ENCODE measurements at places on chromosomes 1 and 21.

DNA sequence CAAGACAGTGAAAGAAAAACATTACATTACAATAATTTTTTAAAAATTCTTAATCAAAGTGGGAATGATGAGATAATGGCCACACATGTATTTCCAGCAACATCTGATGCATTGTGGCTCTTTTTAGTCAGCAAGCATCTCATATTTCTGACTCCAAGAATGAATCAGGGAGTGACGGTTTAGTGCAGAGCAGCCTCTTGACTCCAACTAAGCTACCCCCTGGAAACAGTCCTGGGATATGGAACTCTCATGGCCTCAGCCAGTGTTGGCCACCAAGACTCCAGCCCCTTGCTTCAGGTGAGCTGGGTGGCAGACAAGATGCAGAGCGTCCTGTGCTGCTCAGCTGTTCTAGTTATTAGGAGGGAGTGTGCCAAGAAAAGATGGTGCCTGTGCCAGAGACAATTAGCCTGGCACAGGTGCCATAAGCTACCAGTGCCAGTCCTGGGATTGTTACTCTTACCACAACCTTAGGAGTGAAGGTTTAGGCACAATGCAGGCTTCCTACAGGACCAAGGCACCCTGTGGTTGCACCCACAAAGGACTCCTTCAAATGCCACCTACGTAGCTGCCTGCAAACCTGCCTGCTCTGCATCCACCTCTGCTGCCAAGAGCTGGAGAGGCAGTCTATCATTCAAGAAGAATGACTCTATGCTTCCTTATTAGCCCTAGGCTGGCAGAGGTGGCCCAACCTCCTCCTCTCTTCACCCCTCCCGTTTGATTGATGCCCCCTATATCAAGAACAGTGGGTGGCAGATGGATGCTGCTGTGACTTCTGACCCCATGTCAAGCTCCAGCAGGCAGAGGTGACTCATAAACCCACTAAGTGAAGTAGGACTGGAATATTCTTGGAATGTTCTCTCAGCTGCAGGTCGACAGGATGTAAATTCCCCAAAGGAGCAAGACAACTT is 6.0 kb upstream of the SEC16B start:
- no peak for DNase-seq

DNA sequence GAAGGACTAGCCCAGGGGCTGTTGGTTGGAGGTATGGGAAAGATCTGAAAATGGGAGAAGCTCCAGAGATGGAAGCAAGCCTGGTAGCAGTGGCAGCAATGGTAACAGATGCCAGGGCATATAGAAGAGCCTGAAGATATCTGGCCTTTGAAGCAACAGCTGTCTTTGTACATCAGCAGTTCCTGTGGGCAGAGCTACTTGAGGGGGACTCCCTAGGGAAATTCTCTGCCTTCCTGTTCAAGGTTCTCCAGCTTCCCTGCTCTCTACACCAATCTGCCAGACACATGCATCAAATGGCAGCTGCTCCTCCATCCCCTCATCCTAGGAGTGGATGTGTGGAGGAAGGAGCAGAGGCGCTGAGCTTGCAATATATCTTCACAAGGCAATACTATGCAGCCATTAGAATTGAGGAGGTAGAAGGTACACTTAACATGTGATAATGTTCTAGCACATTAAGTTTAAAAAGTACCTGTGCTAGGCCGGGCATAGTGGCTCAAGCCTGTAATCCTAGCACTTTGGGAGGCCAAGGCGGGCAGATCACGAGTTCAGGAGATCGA is 2.2 kb downstream of the TMEM35B start:
- DNase-seq, result no peak

GRCh38 chr1:156194300-156194652 is 372 bp downstream of the SLC25A44 start:
- no peak for DNase-seq

DNA sequence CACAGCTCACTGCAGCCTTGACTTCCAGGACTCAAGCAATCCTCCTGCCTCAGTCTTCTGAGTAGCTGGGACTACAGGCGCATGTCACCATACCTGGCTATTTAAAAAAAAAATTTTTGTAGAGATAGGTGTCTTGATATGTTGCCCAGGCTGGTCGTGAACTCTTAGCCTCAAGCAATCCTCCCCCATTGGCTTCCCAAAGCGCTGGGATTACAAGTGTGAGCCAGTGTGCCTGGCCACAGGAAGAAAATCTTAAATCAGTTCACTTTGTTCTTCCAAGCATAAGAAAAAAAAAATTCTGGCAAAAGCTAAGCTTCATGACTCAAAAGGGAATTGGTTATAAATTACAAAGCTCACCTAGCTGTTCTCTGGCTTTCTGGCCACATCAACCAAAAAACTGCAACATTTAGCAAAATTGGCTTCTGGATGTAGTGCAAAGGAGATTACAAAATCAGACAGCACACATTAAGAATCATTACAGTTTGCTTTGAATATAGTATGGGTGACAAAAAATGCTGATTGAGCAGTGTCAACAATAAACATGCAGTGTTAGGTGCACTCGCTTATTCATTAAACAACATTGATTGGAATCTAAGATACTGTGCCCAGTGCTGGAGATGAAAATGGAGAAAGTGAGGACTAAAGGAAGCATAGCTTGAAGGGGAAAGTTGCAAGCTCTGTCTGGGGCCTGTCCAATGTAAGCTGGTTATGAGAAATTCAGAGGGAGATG is 76.7 kb downstream of the KCTD3 start:
- no peak for DNase-seq

- no peak for DNase-seq
Measured at GRCh38 chr1:110436635-110437034, 14.3 kb upstream of the PROK1 start.

DNA sequence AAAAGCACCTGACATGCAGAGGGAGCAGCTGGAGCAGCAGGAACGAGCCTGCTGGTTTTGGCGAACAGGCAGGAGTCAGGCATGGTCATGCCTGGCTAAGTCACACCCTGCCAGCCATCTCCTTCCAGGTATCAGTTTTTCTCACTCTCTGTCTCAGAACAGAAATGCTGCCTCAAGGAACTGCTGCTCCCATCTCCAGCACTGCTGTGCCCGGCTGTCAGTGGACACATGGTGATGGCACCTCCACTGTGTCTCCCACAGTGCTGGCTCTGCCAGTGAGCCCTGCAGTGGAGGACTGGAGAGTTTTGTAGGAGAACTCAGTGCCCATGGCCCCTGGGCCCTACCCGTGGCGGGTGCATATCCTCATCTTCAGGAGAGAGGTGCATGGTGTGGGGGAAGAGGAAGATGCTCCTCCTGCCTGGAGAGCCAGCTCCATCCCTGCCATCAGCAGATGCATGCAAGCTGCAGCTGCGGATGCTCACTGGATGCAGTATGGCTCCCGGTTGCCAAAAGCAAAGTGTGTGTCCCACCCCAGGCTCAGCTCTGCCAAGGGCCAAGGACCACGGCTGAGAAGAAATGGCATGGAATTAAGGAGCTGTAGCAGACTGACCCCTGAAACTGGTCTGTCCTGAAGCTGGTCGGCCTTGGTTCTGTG is 114.7 kb downstream of the GRIK3 start:
- no peak for DNase-seq

DNA sequence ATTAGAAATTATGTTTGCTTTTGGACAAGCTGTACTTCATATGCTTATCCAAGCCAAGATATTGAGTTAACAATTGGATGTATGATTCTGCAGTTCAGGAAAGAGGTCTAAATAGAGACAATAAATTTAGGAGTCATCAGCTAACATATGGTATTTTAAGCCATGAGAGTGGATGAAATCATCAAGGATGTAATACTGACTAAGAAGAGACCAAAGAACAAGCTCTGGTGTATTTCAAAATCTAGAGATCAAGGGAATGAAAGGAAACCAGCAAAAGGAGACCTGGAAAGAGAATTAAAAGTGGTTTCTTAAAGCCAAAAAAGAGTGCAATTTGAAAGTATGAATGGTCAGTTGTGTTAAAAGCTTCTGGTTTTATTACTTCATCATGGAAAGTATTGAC is 183.6 kb upstream of the BEND5 start:
- DNase-seq, result no peak

GRCh38 chr1:921011-921837 is 2.5 kb upstream of the SAMD11 start:
- no peak for DNase-seq

GRCh38 chr1:88698764-88699163 is 14.7 kb downstream of the PKN2 start:
- no peak for DNase-seq

GRCh38 chr1:115364046-115364779 is 26.2 kb upstream of the NGF start:
- no peak for DNase-seq

DNA sequence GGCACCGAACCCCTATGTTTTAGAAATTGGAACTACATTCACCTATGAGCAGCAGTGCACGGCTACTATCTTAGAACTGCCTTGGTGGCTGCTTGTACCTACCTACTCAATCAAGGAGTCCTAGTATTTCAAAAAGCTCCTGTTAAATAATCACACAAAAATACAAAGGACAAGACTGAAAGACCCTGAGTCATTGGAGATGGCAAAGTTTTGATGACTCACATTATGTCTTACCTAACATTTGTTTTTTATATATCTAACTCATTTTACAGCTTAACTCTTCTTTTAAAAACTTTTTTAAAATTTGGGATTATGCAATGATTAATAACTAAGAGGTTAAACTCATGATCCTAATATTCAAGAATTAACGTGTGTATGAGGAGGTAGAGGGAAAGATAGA is 1206.0 kb upstream of the TMPRSS15 start:
- no peak for DNase-seq

DNA sequence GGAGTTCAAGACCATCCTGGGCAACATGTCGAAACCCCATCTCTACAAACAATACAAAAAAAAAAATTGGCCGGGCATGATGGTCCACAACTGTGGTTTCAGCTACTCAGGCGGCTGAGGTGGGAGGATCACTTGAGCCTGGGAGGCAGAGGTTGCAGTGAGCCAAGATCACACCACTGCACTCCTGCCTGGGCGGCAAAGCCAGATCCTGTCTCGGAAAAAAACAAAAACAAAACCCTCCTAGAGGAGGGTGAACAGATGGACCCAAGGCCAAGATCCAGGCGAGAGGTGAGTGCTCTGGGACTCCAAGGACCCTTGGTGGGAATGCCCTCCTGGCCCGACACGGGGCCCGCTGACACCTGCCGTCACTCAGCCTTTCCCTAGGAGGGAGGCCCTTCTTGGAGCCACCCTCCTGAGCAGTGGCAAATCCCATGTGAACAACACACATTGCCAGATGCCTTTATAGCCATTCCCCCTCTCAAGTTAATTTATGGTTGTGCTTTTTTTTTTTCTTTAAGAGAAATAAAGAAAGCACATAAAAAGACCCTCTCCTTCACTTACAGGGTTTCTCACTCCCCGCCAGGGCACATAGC is 380 bp downstream of the TFF2 start:
- no peak for DNase-seq

GRCh38 chr1:85818371-85818770 is 110.1 kb upstream of the ZNHIT6 start:
- no peak for DNase-seq

GRCh38 chr1:161182214-161182613 is 4.9 kb upstream of the B4GALT3 start:
- DNase-seq, result no peak

DNA sequence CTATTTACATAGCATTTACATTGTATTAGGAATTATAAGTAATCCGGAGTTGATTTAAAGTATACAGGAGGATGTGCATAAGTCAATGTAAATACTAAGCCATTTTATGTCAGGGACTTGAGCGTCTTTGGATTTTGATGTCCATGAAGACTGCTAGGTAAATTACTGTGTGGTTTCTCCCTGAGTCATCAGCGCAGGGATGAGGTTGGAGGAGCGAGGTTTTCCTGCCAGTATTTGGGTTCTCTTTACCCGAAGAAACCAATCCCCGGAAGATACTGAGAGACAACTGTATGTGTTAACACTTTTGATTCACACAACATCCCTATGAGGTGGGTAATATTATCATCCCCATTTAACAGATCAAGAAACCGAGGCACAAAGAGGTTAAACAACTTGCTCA is 29.3 kb downstream of the BATF3 start:
- DNase-seq, result no peak

DNA sequence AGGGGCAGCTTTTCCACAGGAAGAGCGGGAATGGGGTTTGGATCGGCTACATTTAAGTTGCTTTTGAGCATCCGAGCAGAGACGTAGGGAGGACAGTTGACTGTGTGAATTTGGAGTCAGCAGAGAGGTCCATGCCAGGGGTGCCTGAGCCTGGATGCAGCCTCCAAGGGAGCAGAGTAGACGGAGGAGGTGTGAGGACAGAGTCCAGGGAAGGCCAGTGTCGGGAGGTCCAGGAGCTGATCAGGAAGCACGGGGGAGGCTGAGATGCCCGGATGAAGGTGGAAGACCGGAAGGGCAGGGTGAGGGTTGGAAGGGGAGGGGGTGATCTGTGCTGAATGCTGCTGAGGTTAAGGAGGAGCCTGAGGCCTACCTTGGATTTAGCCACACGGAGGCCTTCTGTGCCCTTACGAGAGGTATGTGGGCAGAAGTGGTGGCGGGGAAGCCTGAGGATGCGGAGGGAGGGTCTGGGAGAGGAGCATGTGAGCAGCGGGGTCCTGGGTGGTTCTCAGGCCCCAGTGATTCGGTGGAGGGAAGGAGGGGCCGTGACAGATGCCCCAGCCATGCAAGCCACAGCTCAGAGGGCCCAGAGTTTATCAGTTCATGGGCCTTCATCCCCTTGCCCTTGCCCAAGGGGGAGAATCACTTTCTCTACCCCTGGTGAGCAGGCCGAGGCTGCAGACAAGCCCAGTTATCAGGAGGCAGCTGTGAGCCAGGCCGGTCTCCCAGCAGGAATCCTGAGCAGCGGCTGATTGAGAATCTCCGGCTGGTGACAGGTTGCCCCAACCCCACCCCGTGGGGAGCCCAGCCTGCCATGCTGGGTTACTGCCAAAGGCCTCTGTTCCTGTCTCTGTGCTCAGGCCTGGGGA is 54.0 kb upstream of the ACTL8 start:
- no peak for DNase-seq

DNA sequence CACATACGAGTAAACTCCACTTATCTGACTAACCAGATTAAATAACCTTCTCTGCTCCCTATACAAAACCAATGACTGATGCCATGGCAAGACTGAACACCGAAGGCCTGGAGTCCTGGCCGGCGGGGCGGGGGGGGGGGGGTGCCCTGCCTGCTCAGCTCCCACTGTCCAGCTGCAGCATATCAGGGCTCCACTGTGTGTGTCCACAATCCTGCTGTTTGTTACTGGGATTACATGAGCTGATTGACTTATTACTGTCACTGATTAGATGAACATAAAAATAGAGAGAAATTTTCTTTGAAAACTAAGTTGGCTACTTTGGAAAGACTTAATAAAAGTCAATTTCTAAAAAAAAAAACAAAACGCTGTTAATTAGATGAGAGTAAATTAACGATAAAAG is 24.9 kb downstream of the TMEM63A start:
- DNase-seq, result no peak

- no peak for DNase-seq
Measured at GRCh38 chr1:25477448-25478034, 46.8 kb downstream of the MACO1 start.

- DNase-seq, result no peak
Measured at GRCh38 chr1:58456470-58456869, 90.1 kb downstream of the OMA1 start.
